ENCODE measurements at places on chromosomes 2 and 18.
A peak's percentile ranks its signal among the peaks of the same experiment; 100 is the strongest.

DNA sequence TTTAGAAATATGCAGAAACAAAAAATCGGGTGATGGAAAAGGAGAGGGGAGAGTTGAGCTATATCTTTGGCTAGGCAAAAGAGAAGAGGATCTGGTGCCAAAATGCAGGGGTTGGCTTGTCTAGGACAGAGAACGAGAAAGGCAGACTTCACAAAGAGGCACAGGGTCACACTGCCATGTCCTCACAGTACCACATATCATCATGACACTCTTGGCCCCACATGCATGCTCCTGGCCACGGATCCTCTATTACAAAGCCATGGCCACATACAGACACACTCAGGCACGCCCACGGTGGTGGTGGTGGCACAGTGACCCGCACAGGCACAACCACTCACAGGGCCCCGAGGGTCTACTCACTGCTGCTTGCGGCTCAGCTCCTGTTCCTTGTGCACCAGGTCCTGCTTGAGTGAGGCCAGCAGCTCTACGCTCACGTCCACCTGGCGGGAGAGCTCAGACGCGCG is 15.9 kb downstream of the FBXO41 start:
- no peak for DNase-seq

DNA sequence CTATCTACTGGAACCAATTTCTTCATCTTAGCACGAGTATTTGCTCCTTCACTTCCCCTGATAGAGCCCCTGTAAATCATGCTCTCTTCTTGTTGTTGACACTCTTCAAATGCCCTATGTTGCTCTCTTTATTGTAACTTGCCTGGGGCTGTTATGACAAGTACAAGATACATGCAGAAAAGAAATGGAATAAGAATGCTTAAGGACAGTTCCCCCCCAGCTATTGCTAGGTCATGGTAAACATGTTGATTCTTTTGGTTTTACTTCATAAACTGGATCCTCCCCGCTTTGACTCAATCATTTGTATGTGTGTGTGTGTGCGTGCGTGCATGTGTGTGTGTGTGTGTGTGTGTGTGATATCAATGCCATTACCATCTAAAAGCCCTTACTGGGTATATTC is 368.5 kb upstream of the CNTNAP5 start:
- no peak for DNase-seq

- DNase-seq: no peak
Observed at GRCh38 chr18:8928847-8929780, 173.4 kb upstream of the NDUFV2 start.

DNA sequence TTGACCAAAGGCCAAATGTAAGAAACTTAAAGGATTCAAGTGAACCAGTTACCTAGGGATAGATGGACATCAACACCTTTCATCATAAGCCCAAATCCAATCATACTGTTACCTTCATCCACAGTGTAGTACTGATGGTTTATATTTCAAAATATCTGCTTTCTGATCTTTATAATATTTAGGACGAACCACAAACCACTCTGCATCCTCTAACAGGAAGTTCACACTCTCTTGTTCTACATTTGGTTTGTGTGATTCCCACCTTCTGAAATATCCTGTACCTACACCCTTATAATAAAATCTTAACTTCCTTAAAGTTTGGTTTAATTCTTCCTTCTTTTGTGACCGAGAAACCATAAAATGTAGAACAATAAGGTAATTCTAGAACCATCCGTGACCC is 535.7 kb upstream of the CHAC2 start:
- no peak for DNase-seq

DNA sequence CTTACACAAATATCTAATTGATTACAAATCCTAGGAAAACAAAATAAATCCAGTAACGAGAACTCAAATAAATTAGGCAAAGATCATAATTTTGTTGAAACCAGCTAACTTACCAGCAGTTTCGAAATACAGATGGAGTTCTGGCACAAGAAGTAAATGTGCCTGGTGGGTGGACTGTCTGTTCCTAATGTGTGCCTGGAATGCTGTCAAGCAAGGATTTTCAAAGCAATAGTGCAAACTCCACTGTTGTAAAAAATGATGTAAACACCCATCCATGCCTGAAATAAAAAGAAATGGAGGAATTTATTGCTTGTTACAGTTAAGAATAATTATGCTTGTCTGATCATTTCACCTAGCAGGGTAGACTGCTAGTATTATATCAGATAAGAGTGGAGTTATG is 423.9 kb upstream of the MAP2 start:
- no peak for DNase-seq

- DNase-seq: no peak
Observed at GRCh38 chr2:200705305-200706041, 106.2 kb upstream of the BZW1 start.

DNA sequence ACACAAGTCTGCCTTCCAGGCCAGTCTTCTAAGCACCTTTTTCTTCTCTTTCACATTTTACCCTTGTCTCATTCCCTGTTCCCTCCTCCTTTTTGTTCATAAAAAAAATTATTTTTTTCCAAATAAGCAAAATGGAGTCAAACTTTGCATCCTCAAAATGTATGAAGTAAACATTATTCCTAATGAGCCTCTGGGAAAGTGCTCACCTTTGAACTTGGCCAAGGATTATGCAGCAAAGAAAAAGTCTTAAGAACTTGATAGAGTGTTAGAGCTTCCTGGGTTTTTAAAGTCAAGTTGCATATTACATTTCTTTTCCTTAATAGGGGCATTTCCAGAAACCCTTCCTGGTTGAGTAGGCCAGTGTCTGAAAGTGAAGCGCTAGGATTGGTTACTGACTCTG is 31.6 kb downstream of the EPAS1 start:
- no peak for DNase-seq

- no peak for DNase-seq
Observed at GRCh38 chr2:100821255-100821910, 1.4 kb downstream of the NPAS2 start.

- no peak for DNase-seq
Observed at GRCh38 chr2:42752816-42753813, 10.8 kb downstream of the OXER1 start.

DNA sequence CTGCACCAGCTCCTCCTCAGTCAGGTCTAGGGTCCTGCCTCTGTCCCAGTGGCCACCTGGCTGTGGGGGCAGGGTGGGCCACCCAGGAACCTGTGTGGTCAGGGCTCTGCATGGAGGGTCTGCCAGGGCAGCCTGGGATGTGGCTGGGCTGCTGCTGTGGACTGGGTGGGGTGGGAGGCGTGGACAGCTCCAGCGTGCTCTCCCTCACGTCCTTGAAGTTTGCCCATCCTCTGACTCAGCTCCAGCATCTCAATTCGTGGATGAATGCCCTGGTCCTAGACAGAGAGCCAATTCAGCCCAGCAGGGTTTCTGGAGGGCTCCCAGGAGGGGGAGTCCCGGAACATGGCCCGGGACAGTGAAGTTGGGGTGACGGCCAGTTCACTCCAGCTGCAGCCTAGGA is 64.3 kb upstream of the EPAS1 start:
- DNase-seq: no peak

- DNase-seq: no peak
Observed at GRCh38 chr18:24757134-24757533, 296.7 kb downstream of the HRH4 start.

DNA sequence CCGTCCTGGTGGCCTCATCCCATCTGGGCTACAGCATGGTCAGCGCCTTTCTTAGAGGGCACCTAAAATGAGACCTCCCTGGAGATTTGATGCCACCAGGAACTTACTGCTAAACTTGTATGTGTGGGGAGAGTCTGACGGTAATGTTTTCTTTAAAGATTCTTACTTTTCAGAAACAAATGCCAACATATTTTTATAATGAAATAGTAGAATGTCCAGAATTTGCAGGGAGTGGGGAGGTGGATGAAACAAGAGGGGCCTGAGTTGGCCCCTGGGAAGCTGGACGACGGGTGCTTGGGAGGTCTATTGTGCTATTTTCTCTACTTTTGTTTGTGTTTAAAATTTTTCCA is 118.8 kb upstream of the CTDP1 start:
- DNase-seq: no peak

- DNase-seq: no peak
Observed at GRCh38 chr2:235293061-235293460, 200.8 kb upstream of the AGAP1 start.

DNA sequence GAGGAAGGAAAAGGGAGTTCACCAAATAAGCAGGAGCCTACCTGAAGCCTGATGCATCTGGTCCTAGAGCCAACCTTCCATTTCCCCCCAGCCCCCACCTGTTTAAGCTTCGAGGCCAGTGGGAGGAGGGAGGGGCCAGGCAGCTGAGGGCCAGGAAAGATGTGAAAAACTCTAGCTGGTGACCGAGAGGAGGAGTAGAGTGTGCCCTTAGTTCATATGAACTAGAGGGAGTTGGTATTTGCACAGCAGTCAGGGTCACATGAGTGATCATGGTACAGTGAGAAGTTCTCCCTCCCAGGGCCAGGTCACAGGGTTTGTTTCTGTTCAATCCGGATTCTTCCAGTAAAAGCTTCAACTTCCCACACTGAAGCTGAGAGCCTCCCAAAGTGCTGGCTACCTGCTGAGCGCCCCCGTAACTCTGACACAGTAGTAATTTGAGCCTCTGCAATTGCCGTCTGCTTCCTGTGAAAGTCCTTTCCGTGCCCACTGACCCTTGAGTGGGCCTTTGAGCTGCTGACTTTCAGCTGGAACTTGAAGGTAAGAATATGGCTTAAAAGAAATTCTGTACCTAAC is at the start of gene SULT1C2:
Gene SULT1C2, plus strand, starts transcription at position 362 of the 573 bp plus-strand sequence. CDS start 4,773 bp downstream, outside the sequence.
- no peak for DNase-seq

GRCh38 chr2:75587954-75588587 is 27.3 kb upstream of the EVA1A start:
- DNase-seq: no peak

DNA sequence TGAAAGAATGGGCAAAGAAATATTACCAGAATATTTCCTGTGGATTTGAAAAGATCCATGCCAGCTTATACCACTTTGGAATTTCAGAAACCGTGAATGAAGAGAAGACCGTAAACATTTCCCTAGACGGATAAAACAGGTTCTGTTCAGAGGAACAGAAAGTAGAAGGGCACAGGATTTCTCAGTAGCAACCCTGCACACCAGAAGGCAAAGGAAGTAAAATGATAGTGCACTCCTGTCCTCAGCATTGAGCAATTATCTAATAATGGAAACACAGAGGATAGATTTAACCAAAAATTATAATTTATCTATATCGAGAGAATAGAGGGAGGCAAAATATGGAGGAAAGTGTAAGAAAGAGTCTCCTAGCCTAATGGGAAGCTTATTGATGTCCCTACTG is 87.0 kb upstream of the ITGA6 start:
- DNase-seq: no peak

DNA sequence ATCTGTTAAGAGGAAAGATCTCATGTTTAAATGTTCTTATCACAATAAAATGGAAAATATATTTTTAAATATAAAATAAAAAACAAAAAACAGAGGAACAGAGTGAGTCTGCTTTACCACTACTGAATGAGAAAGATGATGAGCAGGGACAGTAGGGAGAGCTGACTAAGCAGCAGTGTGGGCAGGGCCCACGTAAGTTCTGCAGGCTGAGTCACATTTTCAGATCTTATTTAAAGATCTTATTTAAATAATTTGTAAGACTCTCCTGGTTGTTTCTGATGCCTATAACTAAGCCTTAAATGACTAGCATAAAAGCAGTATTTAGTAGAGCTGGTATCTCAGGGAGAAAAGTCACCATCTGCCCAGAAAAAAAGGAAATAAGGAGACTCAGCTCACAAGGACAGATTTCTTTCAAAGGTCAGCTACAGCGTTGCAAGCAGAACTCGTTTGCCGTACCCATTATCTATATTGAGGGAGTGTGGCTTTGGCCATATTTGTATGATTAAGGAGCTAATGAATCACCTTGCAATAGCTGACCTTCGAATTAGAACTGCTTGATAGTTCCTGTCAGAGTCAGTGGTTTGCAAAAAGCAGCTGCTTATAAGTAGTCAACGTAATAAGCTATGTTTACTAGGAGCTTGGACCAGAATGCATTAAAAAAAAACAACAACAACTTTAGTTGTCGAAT is 322.1 kb upstream of the CHAC2 start:
- no peak for DNase-seq

GRCh38 chr18:48295586-48296311 is 113.4 kb downstream of the ZBTB7C start:
- no peak for DNase-seq

DNA sequence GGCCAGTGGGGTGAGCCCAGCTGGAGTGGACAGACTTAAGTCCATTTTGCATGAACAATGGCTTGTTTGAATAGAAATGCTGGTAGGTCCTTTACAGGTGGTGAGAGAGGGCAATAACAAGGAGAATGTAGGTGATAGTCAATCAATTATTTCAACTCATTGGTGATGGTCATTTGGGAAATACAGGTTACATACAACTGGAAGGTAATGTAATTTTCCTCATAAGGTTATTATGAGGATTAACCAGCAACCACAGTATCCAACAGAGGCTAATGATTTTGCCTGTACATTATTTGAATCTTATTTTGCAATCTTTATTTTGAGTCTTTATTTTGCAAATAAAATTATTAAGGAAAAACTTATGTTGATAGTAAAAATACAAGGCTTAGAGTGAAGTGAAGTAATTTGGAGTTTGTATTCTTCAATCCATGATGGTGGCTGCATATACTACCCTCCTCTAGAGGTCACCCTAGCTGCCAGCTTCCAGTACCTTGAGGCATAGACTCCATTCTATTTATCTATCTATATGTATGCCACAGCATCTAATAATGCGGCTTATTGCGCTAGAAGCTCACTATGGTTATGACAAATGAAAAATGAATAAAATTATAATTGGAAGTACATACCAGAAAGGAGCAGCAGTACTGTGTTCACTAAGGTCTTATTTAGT is 20.5 kb upstream of the HNMT start:
- no peak for DNase-seq

- DNase-seq: no peak
Observed at GRCh38 chr2:176536439-176537133, 267.3 kb downstream of the MTX2 start.

- no peak for DNase-seq
Observed at GRCh38 chr2:21658269-21658668, 534.5 kb downstream of the TDRD15 start.

DNA sequence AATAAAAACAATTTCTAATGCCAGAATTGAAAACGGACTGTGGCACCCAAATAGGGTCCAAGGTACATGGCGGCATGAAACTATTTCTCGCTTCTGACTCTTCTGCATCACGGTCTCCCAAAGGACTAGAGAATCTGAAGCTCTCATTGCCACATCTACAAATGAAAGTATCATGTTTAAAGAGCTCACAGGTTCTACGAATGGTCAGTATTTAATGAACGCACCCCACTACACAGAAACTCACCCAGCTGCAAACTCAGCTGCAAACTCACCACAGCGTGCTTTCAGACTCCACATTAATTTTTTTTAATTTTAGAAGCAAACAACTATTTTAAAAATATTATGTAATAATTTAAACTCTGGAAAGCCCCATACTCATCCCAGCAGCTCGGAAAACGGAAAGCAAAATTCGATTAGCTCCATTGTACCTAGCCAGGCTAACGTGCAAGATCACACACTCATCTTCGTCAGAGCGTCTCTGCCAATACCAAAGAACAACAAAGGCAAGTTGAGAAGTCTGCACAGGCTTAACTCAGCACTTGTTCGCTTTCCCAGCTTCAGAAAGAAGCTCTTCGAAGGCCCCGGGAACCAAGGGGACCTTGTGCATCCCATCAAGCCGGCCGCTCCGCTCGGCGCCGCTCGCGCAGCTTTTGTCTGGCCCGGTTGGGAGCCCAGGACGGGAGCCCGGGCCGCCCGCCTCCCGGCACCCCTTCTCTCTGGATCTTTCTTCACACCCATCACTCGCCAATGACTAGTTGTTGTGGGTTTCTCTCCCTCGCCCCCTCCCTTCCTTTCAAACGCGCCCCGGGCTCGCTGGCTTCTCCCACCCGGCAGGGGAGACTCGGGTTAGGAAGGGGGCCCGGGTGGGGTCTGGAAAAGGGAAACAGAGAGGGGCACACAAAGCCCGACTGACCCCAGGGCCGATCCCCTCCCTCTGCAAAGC is 785 bp downstream of the CLASP1 start:
- peak; percentile 66 for DNase-seq

All from stimulated activated CD8-positive, alpha-beta memory T cell treated with anti-CD3 and anti-CD28 coated beads, Interleukin-4, amount 100 ng/mL, for 48 hours (primary cell).